ENCODE measurements at places on chromosomes 4 and X. TPM values are rescaled to one million over a fixed set of nuclear protein-coding genes. Genes with fewer than 3 reads are reported as not detected.

DNA sequence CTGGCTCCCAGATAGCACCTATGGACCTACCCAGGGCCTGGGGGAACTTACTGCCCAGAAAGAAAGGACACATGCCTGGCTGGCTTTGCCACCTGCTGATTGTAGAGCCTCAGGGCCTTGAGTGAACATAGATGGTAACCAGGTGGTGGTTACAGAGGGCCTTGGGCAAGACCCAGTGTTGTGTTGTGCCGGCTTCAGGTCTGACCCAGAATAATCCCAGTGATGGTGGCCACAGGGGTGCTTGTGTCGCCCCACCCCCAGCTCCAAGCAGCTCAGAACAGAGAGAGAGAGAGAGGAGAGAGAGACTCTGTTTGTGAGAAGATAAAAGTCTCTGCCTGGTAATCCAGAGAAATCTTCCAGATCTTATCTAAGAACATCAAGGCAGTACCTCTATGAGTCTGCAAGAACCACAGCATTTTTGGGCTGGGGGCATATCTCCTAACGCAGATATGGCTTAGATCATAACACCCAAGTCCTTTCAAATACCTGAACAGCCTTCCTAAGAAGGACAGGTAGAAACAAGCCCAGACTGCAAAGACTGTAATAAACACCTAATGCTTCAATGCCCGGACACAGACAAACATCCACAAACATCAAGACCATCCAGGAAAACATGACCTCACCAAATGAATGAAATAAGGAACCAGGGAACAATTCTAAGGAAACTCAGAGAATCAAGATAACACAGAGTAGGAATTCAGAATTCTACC lies 16.3 kb upstream of the RP2 start:
- no peaks in the 10 kb centered on the region for H3K4me1 ChIP-seq
- DNase-seq: no peak
- H3K4me3 ChIP-seq: no peak overlapping the region
- H3K36me3 ChIP-seq: no peaks in the 10 kb centered on the region

DNA sequence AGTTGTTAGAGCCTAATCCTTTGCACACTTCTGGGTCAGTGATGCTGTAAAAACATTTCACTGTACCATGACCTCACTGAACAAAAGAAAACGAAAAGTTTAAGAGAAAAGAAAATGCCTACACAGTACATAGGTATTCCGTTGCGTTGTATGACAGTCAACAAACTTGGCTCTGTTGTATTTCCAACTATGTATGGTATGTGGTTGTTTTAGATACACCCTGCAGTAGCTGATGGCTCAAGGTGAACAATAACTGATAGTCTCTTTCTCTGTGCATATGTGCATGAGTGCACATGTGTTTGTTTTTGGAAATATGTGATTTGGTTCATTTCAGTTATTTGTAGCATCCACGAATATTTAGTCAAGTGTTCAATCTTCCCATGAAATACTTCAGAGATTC lies 176.0 kb downstream of the BMPR1B start:
- no peak for DNase-seq
- H3K27ac ChIP-seq: no peak overlapping the region
- no peaks in the 10 kb centered on the region for H3K27me3 ChIP-seq
- H3K4me1 ChIP-seq: peaks cover 16% of the 10 kb centered on the region
- no peaks in the 10 kb centered on the region for H3K36me3 ChIP-seq
- H3K4me3 ChIP-seq: no peak overlapping the region

- no peaks in the 10 kb centered on the region for H3K27me3 ChIP-seq
- peak overlapping the region; percentile 49 for H3K4me3 ChIP-seq
- no peak for DNase-seq
- H3K4me1 ChIP-seq: peaks cover 11% of the 10 kb centered on the region
- peak overlapping the region; percentile 94 for H3K27ac ChIP-seq
Measured at GRCh38 chr4:70704931-70705182, 16.5 kb downstream of the UTP3 start.

- peak overlapping the region; percentile 74 for H3K27ac ChIP-seq
- H3K36me3 ChIP-seq: no peaks in the 10 kb centered on the region
- H3K27me3 ChIP-seq: no peaks in the 10 kb centered on the region
Measured at GRCh38 chr4:26023203-26023972, 109.4 kb downstream of the SMIM20 start.

DNA sequence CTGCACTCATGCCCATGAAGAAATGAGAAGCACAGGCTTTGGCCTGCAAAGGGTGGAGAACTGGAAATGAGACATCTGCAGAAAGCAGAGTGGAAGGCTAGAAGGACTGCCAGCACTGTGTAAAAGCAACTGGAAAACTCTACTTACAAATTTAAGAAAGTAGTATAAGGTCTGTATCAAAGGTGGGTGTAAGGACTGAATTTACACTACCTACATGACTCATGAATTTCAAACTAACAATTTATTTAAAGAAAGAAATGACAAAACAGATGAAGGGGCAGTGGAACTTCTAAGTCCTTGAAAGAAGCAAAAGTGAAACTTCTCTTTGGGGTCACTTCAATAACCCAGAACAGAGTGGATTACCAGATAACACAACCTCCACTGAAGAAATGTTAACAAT lies 71.2 kb downstream of the SLC10A7 start:
- no peak for DNase-seq
- H3K4me1 ChIP-seq: no peaks in the 10 kb centered on the region
- H3K4me3 ChIP-seq: no peak overlapping the region

DNA sequence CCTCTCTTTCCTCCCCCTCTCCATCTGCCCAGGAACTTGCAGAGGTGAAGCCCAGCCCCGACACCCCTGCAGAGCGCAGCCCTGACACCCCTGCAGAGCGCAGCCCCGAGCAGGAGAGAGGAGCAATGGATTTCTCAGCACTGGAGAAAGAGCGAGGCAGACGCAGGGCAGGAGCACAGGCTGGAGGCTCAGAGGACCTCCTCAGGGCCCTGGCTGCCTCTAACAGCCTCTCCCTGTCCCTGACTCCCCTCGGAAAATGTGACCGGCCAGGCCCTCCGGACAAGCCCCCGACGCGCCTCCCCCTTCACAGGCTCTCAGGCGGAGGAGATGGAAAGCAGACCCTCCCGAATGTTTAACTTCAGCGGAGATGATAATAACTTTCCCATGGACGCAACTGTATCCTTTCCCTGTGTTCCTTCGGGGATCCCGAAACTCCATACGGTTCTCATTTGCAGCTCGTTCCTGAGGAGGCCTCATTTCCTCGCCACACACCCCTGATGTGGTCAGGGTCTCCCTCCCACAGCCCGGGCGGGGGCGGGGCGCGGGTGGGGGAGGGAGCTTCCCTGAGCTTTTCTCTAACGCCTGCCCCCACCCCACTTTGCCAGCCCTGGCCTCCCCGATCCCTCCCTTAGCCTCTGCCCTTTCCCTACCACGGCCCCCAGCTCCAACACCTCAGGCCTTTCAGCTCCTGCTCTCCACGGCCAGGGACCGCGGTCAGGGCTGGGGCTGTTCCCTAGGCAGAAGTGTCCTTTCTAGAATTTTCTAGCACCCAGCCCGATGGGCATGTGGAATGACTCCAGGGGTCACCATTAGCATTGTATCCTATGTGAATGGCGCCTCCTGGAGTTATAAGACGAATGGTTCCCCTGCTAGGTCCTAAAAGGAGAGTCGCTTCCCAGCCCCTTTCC lies 201.1 kb upstream of the BCOR start:
- H3K36me3 ChIP-seq: no peaks in the 10 kb centered on the region
- H3K4me1 ChIP-seq: peaks cover 37% of the 10 kb centered on the region
- H3K27ac ChIP-seq: peak overlapping the region; percentile 86
- H3K4me3 ChIP-seq: no peak overlapping the region
- no peaks in the 10 kb centered on the region for H3K27me3 ChIP-seq
- DNase-seq: peak; percentile 57

GRCh38 chrX:7261672-7262332 lies 113.8 kb upstream of the PUDP start:
- H3K36me3 ChIP-seq: no peaks in the 10 kb centered on the region
- H3K27ac ChIP-seq: no peak overlapping the region
- no peak for DNase-seq
- no peaks in the 10 kb centered on the region for H3K27me3 ChIP-seq

GRCh38 chrX:40581336-40581920 lies 658 bp downstream of the ATP6AP2 start:
- peak overlapping the region; percentile 91 for H3K27ac ChIP-seq
- H3K27me3 ChIP-seq: no peaks in the 10 kb centered on the region
- DNase-seq: no peak
- H3K4me1 ChIP-seq: no peaks in the 10 kb centered on the region

DNA sequence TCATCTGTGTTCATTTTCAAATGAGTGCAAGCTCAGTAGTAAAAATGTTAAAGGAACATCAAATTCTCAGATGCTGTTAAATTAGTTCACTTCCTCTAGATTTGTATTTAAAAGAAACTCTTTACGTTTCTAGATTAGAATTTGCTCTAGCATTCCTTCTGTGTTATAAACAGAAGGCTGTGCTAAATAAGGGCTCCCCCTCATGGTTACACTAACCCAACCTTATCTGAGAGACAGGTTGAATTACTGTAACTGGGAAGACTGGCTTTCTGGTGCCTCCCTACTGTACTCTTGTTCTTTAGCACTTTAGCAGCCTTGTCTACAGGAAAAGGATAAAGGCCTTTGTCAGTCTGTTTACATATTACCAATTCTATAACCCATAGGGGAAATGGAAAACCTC lies 56.8 kb downstream of the RXFP1 start:
- no peak overlapping the region for H3K4me3 ChIP-seq
- DNase-seq: peak; percentile 30
- no peaks in the 10 kb centered on the region for H3K36me3 ChIP-seq
- H3K27ac ChIP-seq: no peak overlapping the region
- no peaks in the 10 kb centered on the region for H3K27me3 ChIP-seq

- no peak for DNase-seq
- H3K4me3 ChIP-seq: no peak overlapping the region
- no peaks in the 10 kb centered on the region for H3K36me3 ChIP-seq
- H3K4me1 ChIP-seq: peaks cover 12% of the 10 kb centered on the region
- H3K27me3 ChIP-seq: no peaks in the 10 kb centered on the region
- peak overlapping the region; percentile 58 for H3K27ac ChIP-seq
Measured at GRCh38 chrX:2397229-2398063, 103.3 kb downstream of the DHRSX start.

DNA sequence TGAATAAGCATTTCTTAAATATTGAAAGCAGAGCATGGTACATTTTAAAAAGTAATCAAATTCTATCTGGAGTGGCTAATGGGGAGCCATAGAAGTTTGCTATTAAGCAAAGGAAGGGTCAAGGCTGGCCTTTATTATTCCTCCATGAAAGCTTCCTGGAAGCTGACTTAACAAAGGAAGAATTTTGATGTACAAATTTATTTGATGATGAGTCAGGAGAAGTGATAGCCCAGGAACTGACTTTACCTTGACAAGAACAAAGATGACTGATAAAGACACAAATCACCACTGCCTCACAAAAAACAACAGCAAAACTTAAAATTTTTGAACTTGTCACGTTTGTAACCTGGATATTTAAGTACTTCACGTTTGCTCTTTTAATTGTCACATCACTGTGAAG lies 872.1 kb downstream of the PCDH7 start:
- no peak overlapping the region for H3K4me3 ChIP-seq
- DNase-seq: no peak
- no peaks in the 10 kb centered on the region for H3K4me1 ChIP-seq
- H3K27ac ChIP-seq: no peak overlapping the region
- H3K36me3 ChIP-seq: no peaks in the 10 kb centered on the region

- H3K27me3 ChIP-seq: no peaks in the 10 kb centered on the region
- no peak overlapping the region for H3K27ac ChIP-seq
- H3K4me3 ChIP-seq: no peak overlapping the region
- DNase-seq: no peak
- no peaks in the 10 kb centered on the region for H3K36me3 ChIP-seq
- peaks cover 33% of the 10 kb centered on the region for H3K4me1 ChIP-seq
Measured at GRCh38 chr4:128603081-128603480, 206.4 kb upstream of the JADE1 start.

GRCh38 chrX:40088803-40089540 lies 8.8 kb downstream of the BCOR start:
- no peak overlapping the region for H3K4me3 ChIP-seq
- DNase-seq: no peak
- peaks cover 58% of the 10 kb centered on the region for H3K27me3 ChIP-seq
- no peaks in the 10 kb centered on the region for H3K36me3 ChIP-seq

- no peak overlapping the region for H3K4me3 ChIP-seq
- H3K36me3 ChIP-seq: no peaks in the 10 kb centered on the region
- no peaks in the 10 kb centered on the region for H3K4me1 ChIP-seq
- no peak overlapping the region for H3K27ac ChIP-seq
- no peaks in the 10 kb centered on the region for H3K27me3 ChIP-seq
- DNase-seq: no peak
Measured at GRCh38 chr4:100555611-100556337, 38.0 kb upstream of the EMCN start.

GRCh38 chr4:105543346-105543745 lies 9.1 kb upstream of the ARHGEF38 start:
- no peaks in the 10 kb centered on the region for H3K36me3 ChIP-seq
- no peak overlapping the region for H3K27ac ChIP-seq
- no peaks in the 10 kb centered on the region for H3K27me3 ChIP-seq
- H3K4me3 ChIP-seq: no peak overlapping the region

DNA sequence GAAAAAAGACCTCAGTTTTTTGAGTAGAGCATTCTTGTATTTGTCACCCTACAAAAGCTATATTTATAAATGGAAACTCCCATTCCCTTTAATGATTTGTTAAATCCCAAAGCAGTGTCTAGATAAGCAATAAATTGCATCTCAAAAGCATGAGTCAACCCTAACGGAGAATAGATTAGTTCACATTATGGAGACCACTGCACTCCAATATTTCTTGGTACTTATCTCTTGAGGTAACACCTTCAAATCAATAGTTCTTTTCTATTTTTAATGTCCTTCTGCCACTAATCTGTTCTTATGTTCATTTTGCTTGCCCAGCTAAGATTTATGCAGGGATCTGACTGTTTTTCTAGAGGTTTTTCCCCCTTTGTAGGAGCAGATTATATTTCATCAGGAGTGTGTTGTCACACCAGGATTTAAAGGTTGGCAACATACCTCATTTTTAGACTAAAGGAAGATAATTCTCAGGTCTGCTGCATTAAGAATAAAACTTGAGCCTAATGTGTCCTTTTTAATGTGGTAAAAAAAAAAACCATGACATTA lies 91.4 kb upstream of the ADGRG2 start:
- no peaks in the 10 kb centered on the region for H3K4me1 ChIP-seq
- DNase-seq: no peak
- no peak overlapping the region for H3K4me3 ChIP-seq
- no peaks in the 10 kb centered on the region for H3K36me3 ChIP-seq

PLP1 gene
- 1.8 TPM for total RNA-seq

GPAT3 gene
- total RNA-seq: 4.4 TPM

NRK gene
- total RNA-seq: 9.1 TPM

LEF1 gene
- total RNA-seq: 8.6 TPM

PROM1 gene
- 30.8 TPM for total RNA-seq

NLRP2B gene
- total RNA-seq: not detected

PITX2 gene
- total RNA-seq: 99.2 TPM

PCDH7 gene
- total RNA-seq: 59.9 TPM

MGST2 gene
- total RNA-seq: 82.4 TPM

RADX gene
- total RNA-seq: 2.6 TPM

CLDN2 gene
- total RNA-seq: 3.9 TPM

MID2 gene
- 17.0 TPM for total RNA-seq

ETDB gene
- not detected for total RNA-seq

GAGE1 gene
- total RNA-seq: not detected

MGARP gene
- 0.90 TPM for total RNA-seq

CXCL5 gene
- total RNA-seq: 31.9 TPM
